ENCODE measurements at places on chromosomes 12 and 14.
A peak's percentile ranks its signal among the peaks of the same experiment; 100 is the strongest.

DNA sequence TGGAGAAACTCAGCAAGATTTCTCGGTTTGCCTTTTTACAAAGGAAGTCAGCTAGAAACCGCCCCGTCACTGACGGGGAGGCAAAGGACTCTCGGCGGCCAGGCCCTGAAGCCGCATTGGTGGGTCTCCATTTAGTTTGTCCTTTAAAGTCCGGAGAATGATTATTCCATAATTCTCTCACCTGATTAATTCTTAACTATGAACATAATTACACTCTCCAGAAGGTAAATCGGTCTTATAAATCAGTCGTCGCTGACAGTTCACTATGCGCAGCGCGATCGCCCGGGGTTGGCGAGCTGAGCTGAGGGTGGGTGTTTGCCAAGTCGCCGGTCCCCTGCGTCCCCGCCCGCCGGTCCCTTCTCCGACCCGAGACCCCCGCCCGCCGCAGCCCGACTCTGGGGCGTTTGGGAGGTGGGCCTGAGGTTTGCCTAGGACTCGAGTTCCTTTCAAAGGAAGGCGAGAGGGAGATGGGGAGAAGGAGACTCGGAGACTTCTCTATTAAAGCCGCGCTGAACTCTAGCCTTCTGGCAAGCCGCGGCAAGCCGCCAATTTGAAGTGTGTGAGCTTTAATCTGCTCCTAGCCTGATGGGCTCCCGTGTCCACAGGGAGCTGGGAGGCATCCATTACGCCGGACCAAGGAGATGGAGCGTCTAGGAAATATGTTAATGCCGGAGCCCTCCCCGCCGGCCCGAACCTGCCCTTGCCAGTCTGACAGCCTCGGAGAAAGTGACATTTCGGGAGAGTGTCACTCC, 392.9 kb downstream of the NOVA1 start:
- peak; percentile 43 for DNase-seq

GRCh38 chr12:41972598-41972997, 172.1 kb downstream of the GXYLT1 start:
- DNase-seq: no peak

DNA sequence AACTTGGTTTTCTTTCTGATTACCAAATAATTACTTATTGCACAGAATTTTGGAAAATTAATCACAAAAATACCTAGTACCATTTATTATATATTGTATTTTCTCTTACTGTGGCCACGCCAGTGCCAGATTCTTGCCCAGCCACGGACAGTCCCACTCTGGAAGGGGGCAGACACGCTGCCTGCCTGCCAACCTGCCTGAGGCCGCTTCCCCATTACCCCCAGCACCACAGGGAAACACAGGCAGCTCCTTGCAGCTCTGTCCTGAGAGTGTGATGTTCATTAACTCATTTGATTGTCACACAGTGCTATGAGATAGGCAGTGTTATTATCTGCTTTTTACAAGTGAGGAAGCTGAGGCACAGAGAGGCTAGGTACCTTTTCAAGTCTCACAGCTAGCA, 46.8 kb downstream of the CACNA1C start:
- no peak for DNase-seq

- DNase-seq: no peak
Measured at GRCh38 chr12:21949036-21949435, 7.8 kb upstream of the ABCC9 start.

DNA sequence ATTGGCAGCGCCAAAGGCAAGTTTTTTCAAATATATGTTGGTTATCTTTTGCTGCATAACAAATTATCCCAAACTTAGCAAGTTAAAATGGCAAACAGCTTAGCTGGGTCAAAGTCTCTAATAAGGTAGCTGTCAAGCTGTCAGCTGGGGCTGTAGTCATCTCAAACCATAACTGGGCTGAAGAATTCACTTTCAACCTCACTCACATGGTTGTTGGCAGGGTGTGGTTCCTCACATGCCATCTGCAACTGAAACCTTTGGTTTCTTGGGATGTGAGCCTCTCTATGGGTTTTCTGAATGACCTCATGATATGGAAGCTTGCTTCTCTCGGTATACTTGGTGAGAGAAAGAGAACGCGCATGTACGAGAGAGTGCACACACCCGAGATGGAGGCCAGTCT, 125.4 kb downstream of the LRIG3 start:
- DNase-seq: no peak

Measured in nucleus accumbens (tissue), 56 donors.